Stimulated activated CD4-positive, alpha-beta T cell treated with anti-CD3 and anti-CD28 coated beads, Interleukin-1b, Interleukin-23, amount 100 ng/mL, for 48 hours (primary cell): ENCODE measurements at places on chromosomes 3 and 15.

DNA sequence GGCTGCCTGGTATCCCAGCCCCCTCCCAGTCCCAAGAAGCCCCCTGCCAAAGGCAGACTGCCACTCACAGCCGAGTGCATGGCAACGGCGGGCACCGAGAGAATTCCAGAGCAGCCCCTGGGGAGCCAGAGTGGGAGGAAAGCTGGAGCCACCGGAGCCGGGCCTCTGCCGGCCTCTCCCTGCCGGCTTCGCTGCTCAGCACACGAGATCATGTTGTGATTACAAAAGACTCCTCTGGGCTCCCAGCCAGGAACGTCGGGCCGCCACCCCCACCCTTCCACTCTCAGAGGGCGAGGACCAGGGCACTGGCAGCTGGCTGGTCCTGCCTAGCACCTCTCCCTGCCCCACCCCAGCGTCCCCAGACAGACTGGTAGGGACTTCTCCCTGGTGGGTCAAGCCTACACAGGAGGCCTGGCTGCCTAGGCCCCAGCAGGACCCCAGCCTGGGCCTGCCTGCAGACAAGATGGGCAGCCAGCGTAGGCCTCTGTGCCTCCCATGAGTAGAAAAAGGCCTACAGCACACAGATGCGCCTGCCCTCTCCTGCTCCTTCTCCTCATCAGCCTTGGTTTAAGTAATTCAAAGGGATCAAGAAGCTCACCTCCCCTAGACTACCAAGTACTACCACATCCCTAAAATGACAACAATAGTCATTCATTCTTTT lies at the start of gene CCDC9B:
Gene CCDC9B (minus strand): TSS at position 200 of the 661 bp plus-strand sequence. CDS start 120 bp downstream, at position 80.
- no peak for DNase-seq

GRCh38 chr3:187049462-187050101 lies 89.7 kb downstream of the RPL39L start:
- no peak for DNase-seq

GRCh38 chr3:10875914-10876313 lies 59.9 kb downstream of the SLC6A11 start:
- DNase-seq, result no peak

GRCh38 chr15:62902821-62903220 lies 139.7 kb upstream of the TPM1 start:
- no peak for DNase-seq

- DNase-seq, result no peak
Measured at GRCh38 chr3:52596658-52597265, 60.4 kb downstream of the UQCC5 start.

DNA sequence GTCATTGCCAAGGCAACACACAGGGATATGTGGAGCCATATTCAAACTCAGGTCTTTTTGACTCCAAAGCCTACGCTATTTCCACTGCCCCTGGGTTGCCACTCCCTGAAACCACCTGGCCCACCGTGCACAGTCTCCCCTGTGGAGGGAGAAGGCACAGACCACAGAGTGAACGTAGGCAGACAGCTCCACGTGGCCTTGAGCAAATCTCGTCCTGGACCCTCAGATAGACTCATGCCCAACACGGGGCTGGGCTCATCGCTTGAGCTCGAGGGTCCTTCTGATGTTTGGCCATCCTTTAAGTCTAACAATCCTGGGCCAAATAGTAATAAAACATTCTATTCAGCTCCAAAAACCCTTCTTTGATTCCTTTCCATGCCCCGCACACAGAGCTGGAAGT lies 72.0 kb downstream of the CPN2 start:
- DNase-seq, result no peak

DNA sequence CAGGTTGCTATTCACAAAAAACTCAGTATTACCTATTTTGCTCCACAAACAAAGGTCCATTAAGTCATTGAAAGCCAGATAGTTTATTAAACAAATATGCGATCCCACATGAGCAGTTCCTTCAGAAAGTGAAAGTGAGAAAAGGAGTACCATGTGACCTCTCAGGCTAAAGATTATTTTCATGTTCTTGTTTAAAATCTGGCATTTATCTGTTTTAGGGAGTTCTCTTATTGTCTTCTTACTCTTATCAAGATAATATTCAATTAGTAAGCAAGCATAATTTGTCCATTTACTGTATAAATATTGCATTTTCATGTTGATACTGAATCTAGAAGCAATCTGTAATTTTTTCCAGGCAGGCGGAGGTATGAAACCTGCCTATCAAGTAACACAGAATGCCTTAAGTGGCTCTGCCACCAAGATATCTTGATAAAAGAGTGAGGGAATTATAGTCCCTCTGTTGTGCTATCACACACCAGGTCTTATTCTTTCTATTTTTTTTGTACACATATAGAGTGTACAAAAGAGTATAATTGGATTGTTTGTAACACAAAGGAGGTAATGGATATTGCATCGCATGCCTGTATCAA lies 20.1 kb upstream of the PLSCR5 start:
- no peak for DNase-seq

DNA sequence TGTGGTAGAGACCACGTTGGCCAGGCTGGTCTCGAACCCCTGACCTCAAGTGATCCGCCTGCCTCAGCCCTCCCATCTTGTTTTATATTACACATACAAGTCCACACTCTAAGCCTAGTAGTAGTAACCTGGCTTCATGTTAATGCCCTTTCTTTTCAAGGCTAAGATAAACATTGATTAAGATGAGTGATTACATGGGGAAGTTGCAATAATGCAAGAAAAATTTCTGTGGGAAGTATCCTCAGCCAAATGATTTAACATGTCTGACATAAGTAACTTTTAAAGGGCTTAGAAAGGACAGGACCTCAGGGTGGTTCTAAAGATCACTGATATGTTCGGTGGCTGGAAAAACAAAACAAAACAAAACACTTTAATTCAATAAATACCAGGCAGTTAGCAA lies 72.1 kb downstream of the SFMBT1 start:
- DNase-seq, result no peak

DNA sequence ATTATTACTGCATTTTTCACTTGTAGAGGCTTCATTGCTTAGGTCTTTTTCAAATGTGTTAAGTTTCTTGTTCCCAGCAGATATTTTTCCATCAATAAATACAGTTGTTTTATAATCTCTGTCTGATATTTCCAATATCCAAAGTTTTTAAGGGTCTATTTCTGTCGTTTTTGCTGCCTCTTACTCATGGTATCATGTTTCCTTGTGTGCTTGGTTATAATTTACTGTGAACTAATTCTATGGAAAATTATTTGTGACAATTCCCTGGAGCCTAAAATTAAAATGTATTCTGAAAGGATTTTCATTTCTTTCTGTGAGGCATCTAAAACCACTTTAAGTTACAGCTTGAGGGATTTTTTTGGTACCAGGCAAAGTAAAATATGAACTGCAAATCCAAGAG lies 17.5 kb downstream of the TBC1D5 start:
- no peak for DNase-seq

DNA sequence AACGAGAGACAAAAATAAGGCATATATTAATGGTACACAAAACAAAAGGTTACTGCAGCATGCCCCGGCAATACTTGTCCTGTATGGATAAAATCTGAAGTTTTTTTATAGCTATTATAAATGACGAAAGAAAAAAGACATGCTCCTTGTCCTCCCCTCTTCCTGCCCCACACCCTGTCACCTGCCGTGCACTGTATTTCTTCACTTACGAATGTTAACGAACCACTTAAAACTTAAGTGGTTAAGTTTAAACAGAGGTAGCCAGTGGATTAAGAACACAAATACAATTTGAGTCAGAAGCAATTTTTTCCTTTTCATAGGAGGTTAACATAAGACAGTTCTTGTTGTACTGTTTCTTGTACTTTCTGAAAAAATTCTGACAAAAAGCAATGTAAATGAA lies 799.1 kb upstream of the NECTIN3 start:
- no peak for DNase-seq

DNA sequence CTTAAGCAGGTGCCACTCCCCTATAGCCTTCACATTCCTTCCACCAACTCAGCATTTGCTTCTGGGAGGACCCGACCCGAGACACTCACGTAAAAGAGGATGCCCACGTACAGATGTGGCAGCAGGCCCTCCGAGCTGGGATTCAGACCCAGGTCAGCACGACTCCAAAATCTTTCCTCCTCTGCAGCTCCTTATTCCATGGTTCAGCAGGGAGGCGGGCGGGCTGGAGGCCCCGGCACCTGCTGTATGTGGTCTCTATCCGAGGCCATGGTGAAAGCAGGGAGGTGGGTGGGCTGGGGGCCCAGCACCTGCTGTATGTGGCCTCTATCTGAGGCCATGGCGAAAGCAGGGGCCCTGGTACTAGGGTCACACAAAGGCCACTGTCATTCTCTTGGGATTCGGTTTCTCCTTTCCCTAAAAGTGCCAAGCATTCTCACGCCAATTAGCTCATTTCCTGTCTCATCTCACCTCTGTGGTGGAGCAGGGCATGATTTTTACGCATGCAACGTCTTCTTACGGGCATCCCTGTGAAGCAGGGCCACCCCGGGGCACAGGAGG lies 5.9 kb upstream of the MUC4 start:
- DNase-seq, result no peak

DNA sequence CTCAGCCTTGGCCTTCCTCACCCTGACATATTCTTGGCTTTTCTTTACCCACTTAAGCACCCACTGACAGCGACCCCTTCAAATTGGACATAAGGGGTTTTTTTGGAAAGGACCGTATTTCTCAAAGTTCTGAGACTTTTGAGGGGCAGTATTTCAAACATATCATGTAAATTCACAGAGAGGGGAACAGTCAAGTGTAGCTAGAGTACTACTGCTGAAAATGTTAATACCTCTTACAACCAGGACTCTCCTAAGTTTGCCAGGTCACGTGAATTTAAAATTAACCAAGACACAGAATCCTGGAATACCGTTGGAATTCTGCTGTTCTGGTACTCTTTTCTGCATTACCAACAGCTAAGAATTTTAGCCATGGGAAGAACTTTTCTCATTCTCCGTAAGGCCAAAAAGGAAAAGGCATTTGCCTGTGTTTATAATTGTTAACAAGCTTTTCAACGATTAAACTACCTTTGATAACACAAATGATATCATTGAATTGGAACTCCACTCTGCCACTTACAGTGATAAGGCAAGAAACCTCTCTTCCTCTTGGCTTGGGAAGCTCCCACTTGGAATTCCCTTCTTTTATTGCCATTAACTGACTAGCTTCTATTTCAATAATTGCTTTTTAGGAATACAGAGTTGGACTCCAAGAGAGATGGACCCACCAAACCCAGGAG lies 597 bp upstream of the GBE1 start:
- DNase-seq, result no peak
